PC-9 (cell line): ENCODE measurements at places on chromosomes 12 and 14. TPM values are rescaled to one million over a fixed set of nuclear protein-coding genes. Genes with fewer than 3 reads are reported as not detected.

Gene TBC1D30
- 8.6 and 9.0 TPM in 2 replicates for total RNA-seq

DNA sequence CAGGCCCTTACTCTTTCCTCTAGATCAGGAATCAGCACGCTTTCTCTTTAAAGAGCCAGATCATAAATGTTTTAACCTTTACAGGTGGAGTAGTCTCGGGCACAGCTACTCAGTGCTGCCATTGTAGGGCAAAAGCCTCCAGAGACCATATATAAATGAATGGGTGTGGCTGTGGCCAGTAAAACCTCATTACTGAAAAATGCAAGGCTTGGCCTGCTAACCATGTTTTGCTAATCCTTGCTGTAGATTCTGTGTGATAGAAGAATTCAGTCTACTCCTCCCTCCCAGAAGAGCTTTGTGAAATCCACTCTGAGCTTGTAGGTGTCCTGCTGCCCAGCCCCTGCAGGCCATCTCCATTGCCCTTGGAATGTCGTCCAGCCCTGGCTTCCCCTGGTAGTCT is 58.1 kb downstream of the HSP90AA1 start:
- peaks cover 76% of the 10 kb centered on the region for H3K36me3 ChIP-seq
- peaks cover 47% of the 10 kb centered on the region for H3K4me1 ChIP-seq
- H3K27ac ChIP-seq, result peak overlapping the region; percentile 92
- DNase-seq, result peak; percentile 91
- H3K27me3 ChIP-seq, result no peaks in the 10 kb centered on the region

GRCh38 chr12:75704208-75704607 is 192.8 kb upstream of the KRR1 start:
- H3K27me3 ChIP-seq, result no peaks in the 10 kb centered on the region
- H3K4me3 ChIP-seq, result no peak overlapping the region
- peaks cover 8% of the 10 kb centered on the region for H3K4me1 ChIP-seq

DNA sequence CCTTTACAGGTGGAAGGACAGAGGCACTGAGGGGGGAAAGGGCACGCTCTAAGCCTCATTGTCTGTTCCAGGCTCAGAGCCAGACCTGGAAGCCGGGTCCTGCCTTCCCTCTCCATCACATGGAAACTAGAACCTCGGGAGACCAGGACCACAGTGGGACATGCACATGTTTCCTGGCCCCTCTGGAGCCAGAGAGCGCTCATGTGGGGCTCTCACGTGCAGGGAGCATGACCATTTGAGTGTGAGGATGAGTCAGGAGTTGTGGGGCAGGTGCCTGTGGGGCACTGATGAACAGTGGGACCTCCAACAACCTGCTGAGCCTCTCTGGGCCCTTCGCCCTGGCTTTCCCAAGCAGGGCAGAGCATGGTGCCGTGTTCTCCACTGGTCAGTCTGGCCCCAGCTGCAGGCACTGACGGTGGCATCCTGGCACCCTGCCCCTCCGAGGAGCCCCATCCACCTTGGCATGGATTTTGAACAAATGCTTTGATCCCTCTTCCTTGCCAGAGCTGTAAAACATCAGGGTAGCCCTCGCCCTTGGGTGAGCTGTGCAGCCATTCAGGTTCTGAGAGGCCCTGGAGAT is 100.2 kb downstream of the RIN3 start:
- H3K27me3 ChIP-seq, result no peaks in the 10 kb centered on the region
- H3K4me3 ChIP-seq, result no peak overlapping the region

Gene SLC16A7
- total RNA-seq, result 2.7 and 5.0 TPM in 2 replicates

GRCh38 chr12:132181570-132182200 is 37.4 kb downstream of the NOC4L start:
- no peak for DNase-seq
- peaks cover 91% of the 10 kb centered on the region for H3K27me3 ChIP-seq
- H3K4me1 ChIP-seq, result no peaks in the 10 kb centered on the region
- no peak overlapping the region for H3K4me3 ChIP-seq
- H3K36me3 ChIP-seq, result no peaks in the 10 kb centered on the region

DNA sequence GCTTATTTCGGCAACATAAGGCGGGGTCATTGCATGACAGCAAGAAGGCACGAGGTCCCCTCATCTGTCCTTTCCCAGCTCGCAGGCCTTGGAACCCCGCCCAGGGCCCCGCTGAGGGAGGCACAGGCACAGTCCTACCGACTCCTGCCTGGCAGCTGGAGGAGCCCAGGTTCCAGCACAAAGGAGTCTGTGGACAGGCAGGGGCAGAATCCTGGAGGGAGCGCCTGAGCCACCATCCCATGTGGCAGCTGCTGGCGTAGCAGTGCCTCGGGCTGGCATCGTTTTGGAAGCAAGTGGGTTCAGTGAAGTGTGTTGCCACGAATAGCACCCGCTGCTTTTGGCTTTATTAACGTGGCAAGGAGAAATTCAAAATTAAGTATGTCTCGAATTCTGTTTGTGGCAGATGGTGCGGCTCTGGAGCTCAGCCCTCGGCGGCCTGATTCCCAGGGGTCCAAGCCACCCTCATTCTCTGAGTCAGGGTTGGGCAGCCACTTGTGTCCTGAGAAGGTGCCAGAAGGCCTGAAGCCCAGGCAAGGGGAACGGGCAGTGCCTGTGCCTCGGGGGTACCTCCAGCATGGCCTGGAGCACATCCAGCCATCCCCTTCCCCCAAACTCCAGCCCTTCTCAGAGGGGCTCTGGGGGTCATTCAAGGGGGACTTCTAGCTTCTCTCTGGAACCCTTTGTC is 35.9 kb downstream of the SLC8B1 start:
- DNase-seq, result no peak
- no peaks in the 10 kb centered on the region for H3K36me3 ChIP-seq
- no peaks in the 10 kb centered on the region for H3K27me3 ChIP-seq
- no peak overlapping the region for H3K4me3 ChIP-seq
- H3K27ac ChIP-seq, result peak overlapping the region; percentile 62
- H3K4me1 ChIP-seq, result peaks cover 19% of the 10 kb centered on the region

Gene NTN4
- total RNA-seq, result 41.5 and 46.0 TPM in 2 replicates

DNA sequence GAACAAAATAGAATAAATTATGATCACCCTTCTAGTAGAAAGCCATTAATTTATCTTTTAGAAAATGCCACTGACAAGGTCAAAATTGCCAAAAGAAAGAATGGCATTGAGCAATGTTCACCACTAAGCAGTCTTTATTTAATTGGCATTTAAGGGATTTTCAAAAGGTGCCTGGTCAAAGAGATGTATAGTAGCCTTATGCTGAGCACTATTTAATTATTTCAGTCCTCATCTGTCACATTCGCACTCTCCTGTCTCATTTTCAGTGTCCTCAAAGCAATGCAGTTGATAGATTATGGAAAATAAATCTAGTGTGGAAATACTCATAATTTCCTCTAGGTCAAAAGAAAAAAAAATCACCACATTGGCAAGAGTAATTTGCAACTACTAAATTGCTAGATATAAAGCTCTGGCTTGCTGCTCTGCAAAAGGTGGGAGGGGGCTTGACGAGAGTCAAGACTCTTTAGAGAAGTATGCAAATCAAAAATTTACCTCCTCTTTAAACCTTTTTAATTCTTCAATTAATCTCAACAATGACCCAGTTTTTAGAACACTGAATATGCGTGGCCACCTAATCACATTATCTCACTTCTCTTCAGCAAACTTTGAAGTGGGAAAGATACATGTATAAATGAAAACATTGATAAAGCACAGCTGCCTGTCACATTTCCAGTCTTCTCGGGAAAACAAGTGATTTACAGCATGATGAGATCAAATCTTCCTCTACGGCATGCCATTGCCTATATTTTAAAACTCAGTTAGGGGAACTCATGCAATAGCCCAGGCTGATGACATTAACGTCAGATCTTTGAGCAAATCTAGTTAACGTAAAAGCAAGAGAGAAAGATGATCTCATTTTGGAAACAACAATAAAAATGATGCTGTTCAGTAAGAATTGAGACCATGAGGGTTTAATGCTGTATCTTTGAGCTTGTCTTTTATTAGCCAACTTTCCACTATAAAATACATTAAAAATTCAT is 373.1 kb upstream of the DCN start:
- no peaks in the 10 kb centered on the region for H3K27me3 ChIP-seq
- no peak for DNase-seq
- H3K36me3 ChIP-seq, result no peaks in the 10 kb centered on the region
- H3K27ac ChIP-seq, result no peak overlapping the region

Gene SRRM4
- not detected in 2 replicates for total RNA-seq

- DNase-seq, result peak; percentile 96
- peaks cover 93% of the 10 kb centered on the region for H3K4me1 ChIP-seq
- peak overlapping the region; percentile 85 for H3K27ac ChIP-seq
- H3K36me3 ChIP-seq, result no peaks in the 10 kb centered on the region
- no peak overlapping the region for H3K4me3 ChIP-seq
These were observed 61.1 kb downstream of the PITPNM2 start for GRCh38 chr12:123089631-123090353.

- no peaks in the 10 kb centered on the region for H3K4me1 ChIP-seq
- no peaks in the 10 kb centered on the region for H3K36me3 ChIP-seq
- no peaks in the 10 kb centered on the region for H3K27me3 ChIP-seq
These were observed 909.4 kb upstream of the LRFN5 start for GRCh38 chr14:40697231-40697630.

Gene KRT82
- not detected in 2 replicates for total RNA-seq

Gene AICDA
- not detected in 2 replicates for total RNA-seq

GRCh38 chr12:59874781-59875180 is 279.0 kb downstream of the SLC16A7 start:
- H3K4me1 ChIP-seq, result no peaks in the 10 kb centered on the region
- H3K36me3 ChIP-seq, result no peaks in the 10 kb centered on the region
- no peak for DNase-seq
- no peak overlapping the region for H3K4me3 ChIP-seq

Gene DNAJC22
- 3.7 and 4.7 TPM in 2 replicates for total RNA-seq

DNA sequence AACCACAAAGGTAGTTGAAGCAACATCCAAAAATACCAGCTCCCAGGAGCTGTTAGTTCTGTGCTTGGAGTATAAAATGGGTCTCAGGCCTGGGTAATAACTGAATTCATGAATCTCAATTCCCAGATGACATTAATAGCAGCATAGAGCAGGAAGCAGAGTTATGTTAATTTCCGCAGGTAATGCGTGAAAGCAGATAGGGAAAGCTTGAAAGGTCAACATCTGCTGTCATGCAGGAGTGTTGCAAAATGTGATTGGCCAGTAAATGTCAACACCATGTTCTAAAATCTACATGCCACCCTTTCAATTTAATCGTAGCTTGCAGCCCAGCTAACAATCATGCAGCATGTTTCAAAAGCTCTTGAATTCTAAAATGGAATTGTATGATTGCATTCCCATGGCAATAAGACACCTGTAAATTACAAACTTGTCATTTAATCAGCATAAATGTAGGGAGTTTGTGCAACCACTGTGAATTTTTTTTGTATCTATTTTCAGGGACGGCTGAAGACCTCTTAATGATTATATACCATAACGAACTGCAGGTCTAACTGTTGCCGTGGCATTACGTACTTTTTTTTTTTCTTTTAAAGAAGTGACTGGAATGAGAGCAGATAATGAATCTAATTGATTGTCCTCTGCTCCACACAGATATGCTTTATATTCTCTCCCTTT is 635.8 kb upstream of the FOXG1 start:
- no peak overlapping the region for H3K4me3 ChIP-seq
- H3K27ac ChIP-seq, result no peak overlapping the region
- no peaks in the 10 kb centered on the region for H3K27me3 ChIP-seq
- no peaks in the 10 kb centered on the region for H3K36me3 ChIP-seq
- no peak for DNase-seq
- no peaks in the 10 kb centered on the region for H3K4me1 ChIP-seq

DNA sequence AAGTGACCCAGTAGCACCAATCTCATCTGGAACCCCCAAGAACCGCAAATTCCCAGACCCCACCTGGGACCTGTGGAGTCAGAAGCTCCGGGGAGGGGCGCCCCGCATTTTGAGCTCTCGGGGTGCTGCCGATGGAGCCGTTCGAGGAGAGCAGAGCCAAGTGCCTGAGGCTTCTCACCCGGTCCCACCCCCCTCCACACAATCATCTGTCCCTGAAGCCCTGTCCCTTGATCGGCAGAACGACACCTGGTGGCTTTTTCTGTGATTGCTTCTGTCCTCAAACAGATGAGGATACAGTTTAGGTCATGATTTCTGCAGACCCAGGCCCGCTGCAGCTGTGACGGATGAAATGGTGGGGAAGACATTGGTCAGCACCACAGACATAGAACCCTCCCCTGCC is 74.7 kb downstream of the NOC4L start:
- H3K4me1 ChIP-seq, result no peaks in the 10 kb centered on the region
- H3K27ac ChIP-seq, result no peak overlapping the region
- H3K27me3 ChIP-seq, result peaks cover 61% of the 10 kb centered on the region

Gene SERPINA1
- not detected in 2 replicates for total RNA-seq

DNA sequence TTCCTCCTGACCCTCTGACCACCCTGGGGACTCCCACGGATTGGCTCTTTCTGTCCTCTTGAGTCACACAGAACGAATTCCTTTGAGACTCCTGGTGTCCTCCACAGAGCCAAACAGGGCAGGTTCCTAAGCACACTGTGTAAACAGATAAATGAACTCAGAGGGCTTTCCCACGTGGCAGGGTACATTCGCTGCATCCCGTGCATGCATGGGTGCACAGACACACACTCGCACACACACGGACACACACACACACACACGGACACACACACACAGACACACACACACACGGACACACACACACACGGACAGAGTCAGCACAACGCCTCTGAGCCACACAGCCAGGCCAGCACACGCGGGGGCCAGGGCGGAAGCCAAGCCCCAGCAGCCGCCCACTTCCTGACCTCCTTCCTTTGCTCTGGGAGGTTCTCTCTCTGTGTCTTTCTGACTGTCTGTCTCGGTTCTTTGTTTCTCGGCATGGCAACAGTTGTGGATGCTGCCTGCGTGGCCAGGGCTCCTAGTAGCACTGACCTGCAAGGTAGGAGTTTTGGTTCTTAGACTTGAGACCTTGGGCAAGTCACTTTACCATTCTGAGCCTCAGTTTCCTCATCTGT is 706 bp downstream of the CRACR2A start:
- DNase-seq, result no peak
- no peak overlapping the region for H3K4me3 ChIP-seq
- H3K36me3 ChIP-seq, result no peaks in the 10 kb centered on the region
- H3K4me1 ChIP-seq, result no peaks in the 10 kb centered on the region
- H3K27me3 ChIP-seq, result peaks cover 36% of the 10 kb centered on the region
- H3K27ac ChIP-seq, result no peak overlapping the region

DNA sequence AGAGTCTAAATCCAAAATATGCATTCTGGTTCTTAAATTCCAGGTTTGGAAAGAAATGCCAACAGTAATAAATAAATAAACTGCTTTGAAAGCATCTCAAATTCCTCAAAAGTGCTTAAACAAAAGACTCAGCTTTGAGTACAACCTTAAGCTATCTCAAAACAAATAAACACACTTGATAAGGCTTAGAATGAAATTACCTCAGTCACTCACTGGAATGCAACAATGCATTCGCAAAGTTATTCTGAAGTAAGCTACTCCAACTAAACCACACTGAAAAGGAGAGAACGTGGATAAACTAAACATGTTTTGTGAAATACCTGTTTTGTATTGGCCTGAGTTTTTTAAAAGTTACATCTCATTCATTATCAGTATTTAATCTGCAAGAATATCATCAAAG is 1.2 kb downstream of the SPTSSA start:
- H3K4me3 ChIP-seq, result peak overlapping the region; percentile 67
- H3K27ac ChIP-seq, result no peak overlapping the region
- H3K27me3 ChIP-seq, result no peaks in the 10 kb centered on the region
- H3K36me3 ChIP-seq, result no peaks in the 10 kb centered on the region

Gene LIN7A
- not detected in 2 replicates for total RNA-seq

DNA sequence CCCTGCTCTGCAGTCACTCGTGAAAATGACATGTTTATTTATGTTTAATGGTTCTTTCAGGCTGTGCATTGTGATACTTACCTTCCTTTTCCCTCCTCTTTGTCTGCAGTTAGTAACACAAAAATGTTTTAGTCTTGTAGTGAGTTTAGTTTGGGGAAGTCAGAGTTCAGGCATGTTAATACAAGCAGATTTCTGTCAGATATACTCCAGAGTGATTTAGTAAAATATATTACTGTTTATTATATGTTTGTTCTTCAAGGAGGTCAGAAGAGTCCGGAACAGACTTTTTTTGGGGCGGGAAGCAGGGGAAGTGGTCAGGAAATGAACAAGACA is 28.7 kb downstream of the MSRB3 start:
- no peaks in the 10 kb centered on the region for H3K4me1 ChIP-seq
- no peaks in the 10 kb centered on the region for H3K27me3 ChIP-seq
- no peak overlapping the region for H3K4me3 ChIP-seq
- no peak for DNase-seq
